Heart left ventricle (tissue), 16 donors: ENCODE measurements at places on chromosomes 5 and 9. TPM values are rescaled to one million over a fixed set of nuclear protein-coding genes. Genes with fewer than 3 reads are reported as not detected.
A peak's percentile ranks its signal among the peaks of the same experiment; 100 is the strongest.

Gene SH3GL2
- polyA plus RNA-seq, result 3.5 TPM

DNA sequence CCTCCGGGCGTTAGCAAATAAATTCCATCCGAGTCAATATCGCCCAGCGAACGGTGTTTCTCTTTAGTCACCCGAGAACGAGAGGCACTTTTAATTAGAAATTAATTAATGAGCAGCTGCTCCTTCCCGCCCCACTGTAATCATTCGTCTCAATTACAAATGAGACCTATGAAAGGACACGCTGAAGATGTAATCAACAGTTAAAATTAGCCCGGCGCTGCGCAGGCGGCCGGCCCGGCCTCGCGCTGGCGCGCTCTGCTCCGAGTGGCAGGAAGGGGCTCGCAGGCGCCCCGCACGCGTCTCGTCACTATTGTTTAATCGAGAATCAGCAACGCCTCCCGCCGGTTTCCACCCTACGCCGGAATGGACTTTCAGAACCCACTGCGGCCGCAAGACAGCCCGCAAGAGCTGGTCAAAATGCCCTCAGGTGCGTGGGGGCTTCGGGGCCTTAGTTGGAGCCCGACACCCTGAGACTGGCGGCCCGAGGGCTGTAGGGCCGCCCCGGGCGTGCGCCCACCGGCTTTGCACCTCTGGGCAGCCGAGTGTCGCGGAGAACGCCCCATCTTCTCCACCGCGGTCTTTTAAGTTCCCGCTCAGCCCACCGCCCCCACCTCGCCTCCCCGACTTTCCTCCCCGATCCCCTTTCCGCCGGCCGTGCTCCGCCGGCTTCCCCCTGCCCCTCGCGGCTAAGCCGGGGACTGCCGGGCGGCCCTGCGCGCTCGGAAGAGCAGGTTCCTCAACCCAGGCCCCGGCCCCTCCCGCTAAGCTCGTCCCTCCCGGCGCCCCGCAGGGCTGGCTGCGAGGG is 597 bp upstream of the IRX4 start:
- peaks cover 30% of the 10 kb centered on the region for H3K27me3 ChIP-seq
- peaks cover 13% of the 10 kb centered on the region for H3K4me1 ChIP-seq
- DNase-seq, result peak; percentile 65
- peak overlapping the region; percentile 32 for H3K27ac ChIP-seq
- H3K4me3 ChIP-seq, result peak overlapping the region; percentile 45
- no peaks in the 10 kb centered on the region for H3K36me3 ChIP-seq

DNA sequence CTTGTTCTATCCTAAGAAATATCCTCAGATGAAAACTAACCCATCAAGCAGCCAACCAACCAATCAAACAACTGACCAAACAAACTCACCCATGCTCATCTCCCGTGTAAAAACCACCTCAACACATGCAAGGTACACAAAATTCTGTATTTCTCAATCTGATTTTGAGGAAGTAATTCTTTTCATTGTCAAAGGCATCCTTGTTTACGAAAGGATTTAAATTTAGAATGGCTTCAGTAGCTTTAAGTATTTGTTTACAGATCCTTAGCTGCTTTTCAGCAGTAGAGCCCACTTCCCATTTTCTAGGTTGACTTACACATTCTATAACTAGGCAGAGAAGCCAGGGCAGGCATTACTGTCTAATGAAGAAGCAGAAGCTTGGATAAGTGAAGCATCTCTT is 78.6 kb downstream of the NTRK2 start:
- H3K27me3 ChIP-seq, result no peaks in the 10 kb centered on the region
- H3K4me1 ChIP-seq, result no peaks in the 10 kb centered on the region

Gene DMXL1
- polyA plus RNA-seq, result 8.2 TPM

Gene TEX10
- polyA plus RNA-seq, result 2.7 TPM

Gene NME5
- polyA plus RNA-seq, result 4.2 TPM

- DNase-seq, result no peak
- H3K27ac ChIP-seq, result peak overlapping the region; percentile 83
- peak overlapping the region; percentile 83 for H3K4me3 ChIP-seq
- H3K36me3 ChIP-seq, result no peaks in the 10 kb centered on the region
These were observed 422 bp upstream of the TRIM32 start for GRCh38 chr9:116686693-116687073.

GRCh38 chr5:80959768-80960442 is at the start of gene RASGRF2:
RASGRF2 (plus strand) TSS chr5:80960363; CDS start chr5:80960739, 376 bp downstream.
- peaks cover 14% of the 10 kb centered on the region for H3K27me3 ChIP-seq
- H3K4me3 ChIP-seq, result peak within 1 kb of the TSS; percentile 73
- peak; percentile 25 for DNase-seq
- H3K27ac ChIP-seq, result peak within 1 kb of the TSS; percentile 92
- H3K36me3 ChIP-seq, result no peaks in the 10 kb centered on the region
- no peaks in the 10 kb centered on the region for H3K4me1 ChIP-seq

Gene FLT4
- polyA plus RNA-seq, result 5.0 TPM

DNA sequence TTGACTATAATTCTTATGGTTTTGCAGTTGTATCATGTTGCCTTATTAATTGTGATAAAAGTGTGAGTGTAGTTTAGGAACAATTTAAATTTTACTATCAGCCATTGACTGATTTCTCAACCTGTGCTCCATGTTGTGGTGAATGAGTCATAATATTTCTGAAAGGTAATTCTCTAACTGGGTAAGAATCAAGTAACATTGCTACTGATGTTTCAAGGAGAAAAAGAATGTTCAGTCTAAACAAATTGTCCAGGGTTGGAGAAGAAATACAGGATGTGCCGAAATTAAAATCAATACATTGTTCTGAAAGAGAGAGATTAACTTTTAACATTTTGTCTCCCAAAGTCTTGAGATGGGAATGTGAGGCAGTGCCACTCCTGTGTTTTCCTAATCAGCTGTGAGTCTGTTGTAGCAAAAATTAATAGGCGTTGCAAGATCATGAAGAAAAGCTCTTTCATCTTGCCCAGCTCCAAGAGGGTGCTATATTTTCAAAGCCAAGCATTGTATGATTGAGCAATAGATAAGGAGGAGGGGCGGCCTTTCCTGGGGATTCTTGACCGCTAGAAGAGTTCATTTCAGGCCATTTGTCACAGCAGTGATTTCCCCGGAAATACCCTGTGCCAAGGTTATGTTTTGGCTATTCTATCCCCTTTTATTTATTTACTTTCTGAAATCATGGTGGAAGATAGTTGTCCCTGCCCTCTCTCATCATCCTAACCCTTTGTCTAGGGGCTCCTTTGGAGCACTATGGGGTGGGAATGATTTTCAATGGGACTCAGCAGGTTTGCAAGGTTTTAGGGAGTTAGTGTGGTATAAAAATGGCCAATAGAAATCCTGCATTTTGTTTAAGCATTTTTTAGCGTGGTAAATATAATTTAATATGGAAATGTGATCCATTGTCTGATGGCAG is 151.6 kb downstream of the FOCAD start:
- no peaks in the 10 kb centered on the region for H3K27me3 ChIP-seq
- H3K36me3 ChIP-seq, result peaks cover 4% of the 10 kb centered on the region
- H3K4me3 ChIP-seq, result no peak overlapping the region
- H3K27ac ChIP-seq, result no peak overlapping the region
- no peak for DNase-seq

DNA sequence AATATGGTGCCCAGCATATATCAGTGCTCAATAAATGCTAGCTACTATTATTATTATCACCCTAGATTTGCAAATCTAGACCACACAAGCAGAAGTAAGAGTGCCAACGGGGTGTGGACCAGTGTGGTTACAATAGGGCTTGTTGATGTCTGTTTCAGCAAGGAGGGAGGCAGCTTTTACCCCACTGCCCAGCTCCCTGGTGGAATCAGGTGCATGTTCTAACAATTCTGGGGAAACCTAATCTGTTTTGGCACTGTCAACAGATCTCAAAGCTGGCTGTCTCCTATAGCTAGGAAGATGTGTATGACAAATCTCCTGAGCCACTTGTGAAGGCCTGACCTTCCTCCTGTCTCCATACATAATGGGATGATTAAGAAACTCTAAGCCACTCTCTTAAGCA is 5.7 kb downstream of the TGFBI start:
- peaks cover 9% of the 10 kb centered on the region for H3K36me3 ChIP-seq
- no peaks in the 10 kb centered on the region for H3K27me3 ChIP-seq
- no peak for DNase-seq
- H3K4me1 ChIP-seq, result peaks cover 58% of the 10 kb centered on the region
- H3K4me3 ChIP-seq, result no peak overlapping the region

Gene INSL6
- not detected for polyA plus RNA-seq

GRCh38 chr9:107842530-107842929 is 353.0 kb upstream of the KLF4 start:
- DNase-seq, result no peak
- H3K4me1 ChIP-seq, result no peaks in the 10 kb centered on the region
- H3K4me3 ChIP-seq, result no peak overlapping the region
- H3K27ac ChIP-seq, result no peak overlapping the region
- no peaks in the 10 kb centered on the region for H3K36me3 ChIP-seq
- H3K27me3 ChIP-seq, result no peaks in the 10 kb centered on the region

DNA sequence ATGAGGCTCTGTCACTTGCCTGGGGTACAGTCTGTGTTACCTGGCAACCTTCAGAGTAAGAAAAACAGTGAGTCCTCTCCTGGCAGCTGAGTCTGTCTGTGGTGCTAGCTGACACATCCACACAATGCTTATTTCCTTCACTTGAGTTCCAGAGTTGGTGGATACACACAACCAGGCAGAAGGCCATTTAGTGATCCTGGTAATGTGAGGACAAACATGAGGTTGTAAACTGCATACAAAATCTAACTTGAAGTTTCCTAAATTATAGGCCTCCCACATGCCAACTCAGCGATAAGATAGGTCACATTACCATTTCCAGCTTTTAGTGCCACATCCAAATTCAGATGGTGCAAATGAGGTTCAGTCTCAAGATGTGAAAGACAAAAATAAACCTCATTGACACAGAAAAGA is 125.5 kb downstream of the DCP2 start:
- H3K4me1 ChIP-seq, result peaks cover 14% of the 10 kb centered on the region
- no peak for DNase-seq
- no peaks in the 10 kb centered on the region for H3K36me3 ChIP-seq
- H3K27ac ChIP-seq, result no peak overlapping the region
- no peaks in the 10 kb centered on the region for H3K27me3 ChIP-seq
- H3K4me3 ChIP-seq, result no peak overlapping the region

GRCh38 chr9:127720031-127720864 is 4.4 kb downstream of the TTC16 start:
- H3K36me3 ChIP-seq, result no peaks in the 10 kb centered on the region
- no peak overlapping the region for H3K27ac ChIP-seq
- no peaks in the 10 kb centered on the region for H3K27me3 ChIP-seq
- peaks cover 16% of the 10 kb centered on the region for H3K4me1 ChIP-seq
- no peak for DNase-seq

DNA sequence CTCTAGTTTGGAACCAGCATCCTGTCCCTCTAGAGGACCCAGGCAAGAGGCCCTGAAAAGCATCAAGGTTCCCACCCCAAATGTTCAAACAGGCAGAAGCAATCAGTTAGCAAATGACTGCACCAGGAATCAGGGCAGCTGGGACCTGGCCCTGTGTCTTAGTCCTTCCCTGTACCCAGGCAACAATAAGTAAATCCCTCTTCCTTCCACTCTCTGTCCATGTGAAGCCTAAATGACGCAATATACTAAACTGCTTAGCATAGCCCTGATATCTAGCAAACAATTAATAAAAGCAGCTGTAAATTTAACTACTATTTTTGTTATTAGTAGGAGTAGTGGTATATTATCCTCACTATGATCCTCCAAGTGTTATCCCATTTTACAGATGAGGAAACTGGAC is 13.2 kb upstream of the ADRA1B start:
- H3K27ac ChIP-seq, result no peak overlapping the region
- H3K4me1 ChIP-seq, result no peaks in the 10 kb centered on the region
- no peak for DNase-seq
- no peak overlapping the region for H3K4me3 ChIP-seq
- H3K27me3 ChIP-seq, result no peaks in the 10 kb centered on the region

DNA sequence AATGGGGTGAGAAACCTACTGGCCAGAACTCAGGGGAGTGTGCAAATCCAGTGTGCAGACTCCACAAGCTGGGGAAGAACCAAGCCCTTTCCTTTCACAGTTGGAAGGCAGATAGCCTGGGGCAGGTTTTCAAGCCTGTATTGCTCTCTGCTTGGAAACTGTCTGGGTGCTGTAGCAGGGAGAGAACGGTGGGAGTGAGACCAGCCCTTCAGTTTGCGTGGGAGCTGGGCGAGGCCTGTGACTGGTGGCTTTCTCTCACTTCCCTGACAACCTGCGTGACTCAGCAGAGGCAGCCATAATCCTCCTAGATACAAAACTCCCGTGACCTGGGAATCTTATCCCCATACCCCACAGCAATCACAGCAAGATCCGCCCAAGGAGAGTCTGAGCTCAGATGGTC is 44.9 kb upstream of the SNCAIP start:
- no peaks in the 10 kb centered on the region for H3K27me3 ChIP-seq
- no peaks in the 10 kb centered on the region for H3K36me3 ChIP-seq
- no peaks in the 10 kb centered on the region for H3K4me1 ChIP-seq
- no peak for DNase-seq

DNA sequence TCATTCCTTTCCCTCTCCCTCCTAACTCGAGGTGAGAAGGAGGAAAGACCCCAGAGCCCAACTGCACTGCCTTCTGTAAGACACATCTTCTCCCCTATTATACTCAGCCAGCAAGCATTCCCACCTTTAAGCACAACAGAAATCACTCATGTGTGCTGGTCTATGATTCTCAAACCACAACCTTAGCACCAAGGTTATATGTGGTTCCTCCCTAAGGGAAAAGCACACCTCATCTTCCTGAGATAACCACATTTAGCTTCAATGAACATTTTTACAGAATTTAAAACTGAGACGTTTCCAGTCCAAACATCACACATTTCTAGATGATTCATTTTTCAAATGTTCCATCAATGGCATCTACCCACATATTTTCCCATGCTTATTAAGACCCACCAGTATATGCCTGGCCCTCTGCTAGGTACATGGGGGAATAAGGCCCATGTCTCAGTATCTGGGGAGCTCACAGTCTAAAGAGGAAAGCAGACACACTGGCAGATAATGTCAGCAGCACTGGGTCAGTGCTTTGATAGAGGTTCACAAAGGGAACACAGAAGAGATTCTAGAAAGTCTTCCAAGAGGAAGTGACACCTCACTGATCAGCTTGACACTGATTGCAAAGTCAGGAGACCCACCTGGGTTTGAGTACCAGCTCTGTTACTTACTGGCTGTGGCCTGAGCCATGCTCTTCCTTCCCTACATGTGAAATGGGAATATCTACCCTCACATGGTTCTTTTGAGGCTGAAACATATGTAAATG is 245.4 kb downstream of the DENND1A start:
- no peaks in the 10 kb centered on the region for H3K36me3 ChIP-seq
- H3K4me3 ChIP-seq, result no peak overlapping the region
- no peaks in the 10 kb centered on the region for H3K27me3 ChIP-seq
- no peak for DNase-seq

Gene GLRA1
- polyA plus RNA-seq, result not detected

- no peaks in the 10 kb centered on the region for H3K27me3 ChIP-seq
- H3K4me1 ChIP-seq, result peaks cover 3% of the 10 kb centered on the region
- H3K4me3 ChIP-seq, result no peak overlapping the region
- H3K27ac ChIP-seq, result no peak overlapping the region
- no peak for DNase-seq
These were observed 202.0 kb upstream of the NR3C1 start for GRCh38 chr5:143605403-143606005.

Gene ATP10B
- 0.04 TPM for polyA plus RNA-seq
